ENCODE measurements at places on chromosomes 5 and 9. TPM values are rescaled to one million over a fixed set of nuclear protein-coding genes. Genes with fewer than 3 reads are reported as not detected.

The TAF11L10 gene
- polyA plus RNA-seq: not detected

GRCh38 chr9:132504488-132504887 is 77.9 kb upstream of the BARHL1 start:
- H3K4me1 ChIP-seq: no peaks in the 10 kb centered on the region
- H3K27me3 ChIP-seq: no peaks in the 10 kb centered on the region
- no peak overlapping the region for H3K27ac ChIP-seq
- no peak for DNase-seq

DNA sequence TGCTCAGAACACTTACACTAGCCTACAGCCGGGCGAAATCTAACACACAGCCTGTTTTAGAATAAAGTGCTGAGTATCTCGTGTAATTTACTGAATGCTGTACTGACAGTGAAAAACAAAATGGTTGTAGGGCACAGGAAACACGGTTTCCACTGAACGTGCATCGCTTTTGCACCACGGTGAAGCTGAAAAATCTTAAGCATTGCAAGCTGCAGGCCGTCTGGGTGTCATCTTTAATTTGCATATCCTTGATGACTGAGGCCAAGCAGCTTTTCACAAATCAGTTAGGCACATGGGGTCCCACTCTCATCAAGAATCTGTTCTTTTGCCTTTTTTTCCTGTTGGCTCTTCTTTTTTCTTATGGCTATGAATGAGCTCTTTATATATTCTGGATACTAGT is 58.2 kb downstream of the CAMSAP1 start:
- H3K4me1 ChIP-seq: peaks cover 2% of the 10 kb centered on the region
- no peaks in the 10 kb centered on the region for H3K27me3 ChIP-seq
- H3K4me3 ChIP-seq: no peak overlapping the region
- H3K27ac ChIP-seq: no peak overlapping the region
- no peaks in the 10 kb centered on the region for H3K36me3 ChIP-seq

- peaks cover 5% of the 10 kb centered on the region for H3K4me1 ChIP-seq
- no peak overlapping the region for H3K4me3 ChIP-seq
- no peaks in the 10 kb centered on the region for H3K27me3 ChIP-seq
- DNase-seq: no peak
- no peak overlapping the region for H3K27ac ChIP-seq
- no peaks in the 10 kb centered on the region for H3K36me3 ChIP-seq
These were observed 32.3 kb upstream of the MAMDC2 start for GRCh38 chr9:70011366-70011765.

- H3K27me3 ChIP-seq: no peaks in the 10 kb centered on the region
- no peaks in the 10 kb centered on the region for H3K4me1 ChIP-seq
- H3K36me3 ChIP-seq: no peaks in the 10 kb centered on the region
- H3K27ac ChIP-seq: no peak overlapping the region
- H3K4me3 ChIP-seq: no peak overlapping the region
These were observed 805.7 kb upstream of the SEMA6A start for GRCh38 chr5:117380316-117380715.

DNA sequence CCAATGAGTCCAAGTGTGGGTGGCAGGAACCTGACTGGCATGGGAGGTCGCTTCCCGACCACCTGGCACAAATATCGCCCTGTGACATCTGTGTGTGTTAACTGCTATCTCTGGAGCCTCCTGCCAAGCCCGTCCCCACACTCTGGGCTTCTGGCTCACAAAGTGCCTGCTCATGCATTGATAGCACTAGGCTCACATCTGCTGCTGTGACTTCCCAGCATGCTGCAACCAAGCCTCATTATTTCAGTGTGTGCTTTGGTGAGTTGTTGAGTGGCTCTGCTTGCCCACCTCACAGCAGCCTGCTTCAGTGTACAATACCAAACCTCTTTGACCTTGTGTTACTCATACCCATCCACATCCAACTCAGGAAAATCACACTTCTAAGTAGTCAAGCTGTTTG is 139.8 kb downstream of the APBA1 start:
- DNase-seq: no peak
- H3K4me1 ChIP-seq: no peaks in the 10 kb centered on the region
- no peaks in the 10 kb centered on the region for H3K36me3 ChIP-seq
- no peaks in the 10 kb centered on the region for H3K27me3 ChIP-seq

DNA sequence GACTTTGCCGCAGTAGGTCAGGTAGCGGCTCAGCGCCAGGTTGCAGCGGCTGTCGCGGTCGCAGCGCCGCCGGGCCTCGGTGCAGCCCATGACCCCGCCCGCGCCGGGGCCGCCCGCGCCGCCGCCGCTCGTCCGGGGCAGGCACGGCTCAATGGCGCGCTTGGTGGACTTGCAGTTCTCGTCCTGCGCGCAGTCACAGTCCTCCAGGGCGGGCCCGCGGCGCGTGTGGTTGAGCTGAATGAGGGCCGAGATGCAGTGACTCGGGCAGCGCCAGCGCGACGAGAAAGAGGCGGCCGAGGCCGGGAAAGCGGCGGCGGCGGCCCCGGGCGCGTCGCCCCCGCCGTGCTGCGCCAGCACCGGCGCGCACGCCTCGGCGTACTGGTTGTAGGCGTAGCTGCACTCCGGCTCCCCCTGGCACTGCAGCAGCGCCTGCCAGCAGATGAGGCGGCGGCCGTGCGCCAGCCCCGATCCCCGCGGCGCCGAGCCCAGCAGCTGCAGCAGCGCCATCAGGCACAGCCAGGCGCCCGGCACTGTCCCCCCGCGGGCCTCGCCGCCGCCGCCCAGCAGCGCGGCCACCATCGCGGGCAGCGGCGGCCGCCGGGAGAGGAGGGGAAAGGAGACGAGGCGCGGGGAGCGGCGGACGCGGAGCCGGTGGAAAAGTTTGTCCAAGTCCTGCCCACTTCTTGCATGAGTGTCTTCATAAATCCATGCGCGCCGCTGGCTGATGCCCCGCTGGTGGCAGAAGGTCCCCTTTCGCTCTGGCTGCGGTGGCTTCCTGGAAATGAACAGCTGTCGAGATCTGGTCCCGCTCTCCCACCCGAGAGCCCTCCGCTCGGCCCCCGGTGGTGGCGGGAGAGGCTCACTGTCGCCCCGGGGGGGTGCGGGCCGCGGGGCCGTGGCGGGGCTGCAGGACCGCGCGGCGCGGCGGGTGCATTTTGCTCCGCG is 833 bp downstream of the GAS1 start:
- H3K4me3 ChIP-seq: peak overlapping the region; percentile 65
- peaks cover 2% of the 10 kb centered on the region for H3K4me1 ChIP-seq
- DNase-seq: peak; percentile 76
- peak overlapping the region; percentile 79 for H3K27ac ChIP-seq

All from ovary (tissue), 10 donors.